Keratinocyte (primary cell): ENCODE measurements at places on chromosomes 16 and 17. TPM values are rescaled to one million over a fixed set of nuclear protein-coding genes. Genes with fewer than 3 reads are reported as not detected.

DNA sequence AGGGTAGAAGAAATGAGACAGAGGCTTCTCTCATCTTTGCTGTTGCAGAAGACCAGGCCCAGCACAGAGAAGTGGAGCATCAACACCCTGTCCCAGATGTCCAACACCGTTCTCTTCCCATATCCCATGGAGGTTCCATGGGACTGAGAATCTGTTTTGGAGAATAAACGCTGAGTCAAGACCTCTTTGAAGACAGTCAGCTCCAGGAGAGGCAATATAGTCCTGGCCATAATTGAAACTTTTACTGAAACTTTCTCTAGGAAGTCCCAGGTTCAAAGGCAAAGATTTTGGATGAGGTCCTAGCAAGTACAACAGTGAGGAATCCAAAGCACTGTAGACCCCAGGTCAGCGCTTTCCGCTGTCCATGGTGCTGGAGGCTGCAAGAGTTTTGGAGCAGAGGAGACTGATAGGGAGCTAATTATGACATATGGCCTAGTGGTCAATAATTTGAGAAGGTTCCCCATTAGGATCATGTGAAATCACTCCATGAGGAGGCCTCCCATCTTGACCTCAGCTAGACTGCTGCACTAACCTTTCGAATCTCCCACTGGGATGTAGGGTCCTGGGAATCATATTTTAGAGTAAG, 36.0 kb downstream of the OSBPL7 start:
- DNase-seq = no peak
- no peak overlapping the region for H3K27ac ChIP-seq
- H3K27me3 ChIP-seq = peaks cover 29% of the 10 kb centered on the region
- no peak overlapping the region for H3K4me3 ChIP-seq

- DNase-seq = no peak
- no peaks in the 10 kb centered on the region for H3K36me3 ChIP-seq
- peak overlapping the region; percentile 34 for H3K27ac ChIP-seq
- H3K27me3 ChIP-seq = no peaks in the 10 kb centered on the region
Measured at GRCh38 chr16:81003610-81004460, 2.9 kb downstream of the CMC2 start.

- no peaks in the 10 kb centered on the region for H3K36me3 ChIP-seq
- H3K4me3 ChIP-seq = no peak overlapping the region
- no peaks in the 10 kb centered on the region for H3K4me1 ChIP-seq
- H3K27me3 ChIP-seq = peaks cover 7% of the 10 kb centered on the region
- no peak for DNase-seq
Measured at GRCh38 chr16:84927621-84928591, 83.4 kb downstream of the ZDHHC7 start.

HBZ gene
- not detected in 3 replicates for polyA plus RNA-seq

ZFHX3 gene
- polyA plus RNA-seq = 0.75 to 1.4 TPM (median 1.2 TPM) in 3 replicates

PIK3R5 gene
- 0.03 to 0.04 TPM in 2 of 3 replicates, not detected in the other for polyA plus RNA-seq

KCNH6 gene
- not detected in 3 replicates for polyA plus RNA-seq

DNA sequence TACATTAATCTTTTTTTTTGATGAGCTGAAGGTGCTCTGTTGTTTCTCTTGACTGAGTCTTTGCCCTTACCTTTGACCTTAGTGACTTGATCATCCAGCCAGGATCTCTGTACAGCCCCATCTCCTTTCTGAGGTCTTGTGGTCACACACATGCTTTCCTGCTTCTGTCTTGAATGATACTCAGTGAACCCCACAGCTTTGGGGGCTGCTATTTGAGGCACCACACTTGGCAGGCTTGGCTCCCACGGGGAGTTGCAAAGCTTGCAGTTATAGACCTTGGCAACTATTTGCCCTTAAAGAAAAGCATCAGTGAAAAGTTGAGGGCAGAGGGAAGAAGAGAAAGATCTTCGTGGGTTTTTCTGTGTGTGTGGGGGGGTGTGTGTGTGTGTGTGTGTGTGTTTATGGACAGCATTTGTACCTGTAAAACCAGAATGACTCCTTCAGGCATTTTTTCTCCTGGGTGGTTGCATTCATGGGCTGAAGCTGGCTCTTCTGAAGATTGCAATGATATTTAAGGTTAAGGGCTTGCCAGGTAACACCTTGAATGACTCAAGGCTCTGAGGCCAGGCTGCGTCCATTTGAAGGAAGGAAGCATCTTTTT, 101.6 kb downstream of the MSI2 start:
- no peaks in the 10 kb centered on the region for H3K27me3 ChIP-seq
- H3K27ac ChIP-seq = no peak overlapping the region
- no peak for DNase-seq
- no peaks in the 10 kb centered on the region for H3K36me3 ChIP-seq
- H3K4me1 ChIP-seq = peaks cover 12% of the 10 kb centered on the region

- H3K27me3 ChIP-seq = peaks cover 7% of the 10 kb centered on the region
- no peak overlapping the region for H3K4me3 ChIP-seq
- no peak overlapping the region for H3K27ac ChIP-seq
- H3K4me1 ChIP-seq = no peaks in the 10 kb centered on the region
- peaks cover 17% of the 10 kb centered on the region for H3K36me3 ChIP-seq
Measured at GRCh38 chr17:2060681-2061440, 6.0 kb downstream of the HIC1 start.

DNA sequence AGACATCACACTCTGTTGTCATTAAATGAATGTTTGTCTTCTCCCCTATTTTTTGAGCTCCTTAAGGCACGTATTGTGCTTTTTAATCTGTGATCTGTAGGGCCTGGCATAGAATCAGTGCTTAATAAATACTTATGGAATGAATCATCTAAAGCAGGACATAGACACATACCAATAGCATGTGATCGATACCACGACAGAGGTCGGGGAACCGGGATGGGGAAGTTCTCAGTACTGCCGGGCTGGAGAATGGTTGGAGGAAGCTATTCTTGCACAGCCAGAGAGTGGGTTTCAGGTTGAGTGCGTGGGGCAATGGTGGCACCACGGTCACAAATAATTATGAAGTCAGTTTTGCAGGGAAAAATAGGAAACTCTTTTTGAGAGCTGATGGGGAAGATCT, 26.8 kb downstream of the NLRP1 start:
- DNase-seq = peak; percentile 26
- no peaks in the 10 kb centered on the region for H3K27me3 ChIP-seq
- H3K4me1 ChIP-seq = peaks cover 11% of the 10 kb centered on the region

GRCh38 chr16:86512301-86512859, 2.1 kb downstream of the FOXF1 start:
- peaks cover 4% of the 10 kb centered on the region for H3K4me1 ChIP-seq
- H3K4me3 ChIP-seq = no peak overlapping the region
- peaks cover 98% of the 10 kb centered on the region for H3K27me3 ChIP-seq
- no peak overlapping the region for H3K27ac ChIP-seq

GRCh38 chr17:82255402-82255972, 18.0 kb downstream of the CSNK1D start:
- H3K27ac ChIP-seq = no peak overlapping the region
- no peaks in the 10 kb centered on the region for H3K4me1 ChIP-seq
- H3K36me3 ChIP-seq = peaks cover 50% of the 10 kb centered on the region
- DNase-seq = no peak
- H3K4me3 ChIP-seq = no peak overlapping the region

KRT15 gene
- polyA plus RNA-seq = 505 to 838 TPM (median 729 TPM) in 3 replicates

DNA sequence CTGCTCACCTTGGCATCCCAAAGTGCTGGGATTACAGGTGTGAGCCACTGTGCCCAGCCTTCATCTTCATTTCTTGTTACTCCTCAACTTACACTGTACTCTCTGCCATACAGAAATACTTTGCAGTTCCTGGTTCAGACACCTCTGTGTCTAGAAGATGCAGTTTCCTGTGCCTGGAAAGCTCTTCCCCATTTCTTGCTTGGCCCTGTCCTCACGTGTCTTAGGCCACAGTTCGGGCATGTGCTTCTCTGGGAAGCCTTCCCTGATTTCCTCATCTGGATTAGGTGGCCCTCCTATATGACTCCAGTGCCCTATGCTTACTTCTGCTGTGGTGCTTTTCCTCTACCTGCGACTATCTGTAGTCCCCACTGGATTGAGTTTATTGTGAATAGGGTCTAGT, 26.5 kb upstream of the CDR2 start:
- no peaks in the 10 kb centered on the region for H3K27me3 ChIP-seq
- no peak overlapping the region for H3K4me3 ChIP-seq
- peaks cover 38% of the 10 kb centered on the region for H3K4me1 ChIP-seq
- H3K36me3 ChIP-seq = no peaks in the 10 kb centered on the region
- no peak for DNase-seq

- no peak overlapping the region for H3K4me3 ChIP-seq
- H3K36me3 ChIP-seq = no peaks in the 10 kb centered on the region
- no peaks in the 10 kb centered on the region for H3K4me1 ChIP-seq
- H3K27me3 ChIP-seq = peaks cover 18% of the 10 kb centered on the region
- DNase-seq = no peak
Measured at GRCh38 chr17:81435652-81436293, 40.5 kb downstream of the BAHCC1 start.

- no peak overlapping the region for H3K4me3 ChIP-seq
- no peak for DNase-seq
- no peak overlapping the region for H3K27ac ChIP-seq
- no peaks in the 10 kb centered on the region for H3K36me3 ChIP-seq
Measured at GRCh38 chr17:62186841-62187240, 121.8 kb upstream of the MED13 start.

GRCh38 chr17:66967837-66968543, 3.5 kb downstream of the CACNG4 start:
- peaks cover 10% of the 10 kb centered on the region for H3K4me1 ChIP-seq
- H3K36me3 ChIP-seq = no peaks in the 10 kb centered on the region
- H3K27me3 ChIP-seq = peaks cover 63% of the 10 kb centered on the region
- no peak overlapping the region for H3K4me3 ChIP-seq
- no peak overlapping the region for H3K27ac ChIP-seq

DNA sequence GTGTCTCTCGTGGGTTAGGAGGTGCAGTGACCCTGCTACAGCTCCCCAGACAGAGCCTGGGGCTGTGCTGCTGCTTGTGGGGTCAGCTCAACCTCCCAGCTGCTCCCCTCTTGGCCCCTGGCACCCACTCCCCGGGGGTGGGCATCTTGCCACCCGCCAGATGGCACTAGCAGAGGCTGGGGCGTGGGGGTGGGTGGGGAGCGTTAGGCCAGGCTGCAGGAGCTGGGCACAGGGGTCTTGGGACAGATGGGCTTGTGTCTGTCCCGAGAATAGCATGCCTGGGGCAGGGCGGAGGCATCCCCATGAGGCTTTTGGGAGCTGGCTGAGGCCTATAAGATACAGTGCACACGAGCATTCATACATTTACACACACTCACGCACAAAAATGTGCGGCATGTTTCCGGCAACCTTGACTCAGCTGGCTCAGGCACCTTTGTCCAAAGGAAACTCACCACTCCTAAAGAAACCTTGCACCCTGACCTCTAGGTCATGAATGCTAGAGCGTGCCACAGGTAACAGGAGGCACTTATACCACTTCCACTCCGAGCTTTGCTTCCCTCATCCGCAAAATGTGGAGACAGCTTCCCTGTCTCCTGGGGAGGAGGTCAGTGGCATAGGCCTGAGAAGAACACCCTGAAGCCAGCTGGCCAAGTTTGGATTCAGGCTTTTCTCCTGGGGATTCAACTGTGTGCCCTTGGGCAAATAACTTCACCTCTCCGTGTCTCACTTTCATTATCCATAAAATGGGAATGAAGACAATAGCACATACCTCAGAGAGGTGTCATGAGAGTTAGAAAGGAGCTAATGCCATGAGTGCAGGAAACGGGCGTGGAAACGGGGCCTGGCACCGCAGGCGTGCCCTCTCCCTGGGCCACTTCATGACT, 78.9 kb upstream of the LHX1 start:
- H3K4me3 ChIP-seq = no peak overlapping the region
- no peaks in the 10 kb centered on the region for H3K27me3 ChIP-seq
- no peaks in the 10 kb centered on the region for H3K36me3 ChIP-seq
- H3K27ac ChIP-seq = peak overlapping the region; percentile 85
- peaks cover 50% of the 10 kb centered on the region for H3K4me1 ChIP-seq
- DNase-seq = no peak

PRSS36 gene
- 0.08 to 0.95 TPM (median 0.43 TPM) in 3 replicates for polyA plus RNA-seq

DPEP1 gene
- polyA plus RNA-seq = 0.09 to 0.13 TPM in 2 of 3 replicates, not detected in the other

DNA sequence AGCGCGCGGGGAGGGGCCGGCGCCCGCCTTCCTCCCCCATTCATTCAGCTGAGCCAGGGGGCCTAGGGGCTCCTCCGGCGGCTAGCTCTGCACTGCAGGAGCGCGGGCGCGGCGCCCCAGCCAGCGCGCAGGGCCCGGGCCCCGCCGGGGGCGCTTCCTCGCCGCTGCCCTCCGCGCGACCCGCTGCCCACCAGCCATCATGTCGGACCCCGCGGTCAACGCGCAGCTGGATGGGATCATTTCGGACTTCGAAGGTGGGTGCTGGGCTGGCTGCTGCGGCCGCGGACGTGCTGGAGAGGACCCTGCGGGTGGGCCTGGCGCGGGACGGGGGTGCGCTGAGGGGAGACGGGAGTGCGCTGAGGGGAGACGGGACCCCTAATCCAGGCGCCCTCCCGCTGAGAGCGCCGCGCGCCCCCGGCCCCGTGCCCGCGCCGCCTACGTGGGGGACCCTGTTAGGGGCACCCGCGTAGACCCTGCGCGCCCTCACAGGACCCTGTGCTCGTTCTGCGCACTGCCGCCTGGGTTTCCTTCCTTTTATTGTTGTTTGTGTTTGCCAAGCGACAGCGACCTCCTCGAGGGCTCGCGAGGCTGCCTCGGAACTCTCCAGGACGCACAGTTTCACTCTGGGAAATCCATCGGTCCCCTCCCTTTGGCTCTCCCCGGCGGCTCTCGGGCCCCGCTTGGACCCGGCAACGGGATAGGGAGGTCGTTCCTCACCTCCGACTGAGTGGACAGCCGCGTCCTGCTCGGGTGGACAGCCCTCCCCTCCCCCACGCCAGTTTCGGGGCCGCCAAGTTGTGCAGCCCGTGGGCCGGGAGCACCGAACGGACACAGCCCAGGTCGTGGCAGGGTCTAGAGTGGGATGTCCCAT, 232.8 kb downstream of the SEC14L1 start:
- H3K27ac ChIP-seq = no peak overlapping the region
- no peak for DNase-seq
- no peak overlapping the region for H3K4me3 ChIP-seq
- peaks cover 25% of the 10 kb centered on the region for H3K4me1 ChIP-seq

- H3K27ac ChIP-seq = no peak overlapping the region
- DNase-seq = no peak
- H3K27me3 ChIP-seq = no peaks in the 10 kb centered on the region
- H3K36me3 ChIP-seq = no peaks in the 10 kb centered on the region
Measured at GRCh38 chr17:12730931-12731521, 58.3 kb upstream of the ARHGAP44 start.

ATPAF2 gene
- 22.4 to 24.4 TPM (median 23.6 TPM) in 3 replicates for polyA plus RNA-seq

DNA sequence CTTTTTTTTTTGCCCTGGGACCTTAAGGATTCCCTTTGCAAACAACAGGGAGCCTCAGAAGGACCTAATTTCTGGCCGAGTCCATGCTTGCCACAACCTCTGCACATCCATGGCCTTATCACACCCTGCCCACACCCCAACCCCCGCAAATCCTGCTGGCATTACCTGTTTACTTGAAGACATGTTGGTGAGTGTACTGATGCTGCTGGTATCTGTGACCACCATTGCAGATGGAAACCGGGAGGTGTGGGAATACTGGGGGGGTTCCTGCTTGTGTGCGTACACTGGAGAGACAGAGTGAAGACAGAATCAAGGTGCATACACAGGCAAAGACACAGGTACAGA, 46.0 kb downstream of the HNF1B start:
- H3K27me3 ChIP-seq = peaks cover 1% of the 10 kb centered on the region
- H3K27ac ChIP-seq = peak overlapping the region; percentile 56
- H3K4me3 ChIP-seq = no peak overlapping the region
- H3K36me3 ChIP-seq = no peaks in the 10 kb centered on the region
- DNase-seq = no peak
- peaks cover 39% of the 10 kb centered on the region for H3K4me1 ChIP-seq
